ENCODE measurements at places on chromosomes 7 and 10.
A peak's percentile ranks its signal among the peaks of the same experiment; 100 is the strongest.

GRCh38 chr10:127920306-127921074, 13.6 kb downstream of the PTPRE start:
- peak; percentile 77 for DNase-seq

GRCh38 chr7:3552499-3552898, 251.4 kb downstream of the SDK1 start:
- no peak for DNase-seq

DNA sequence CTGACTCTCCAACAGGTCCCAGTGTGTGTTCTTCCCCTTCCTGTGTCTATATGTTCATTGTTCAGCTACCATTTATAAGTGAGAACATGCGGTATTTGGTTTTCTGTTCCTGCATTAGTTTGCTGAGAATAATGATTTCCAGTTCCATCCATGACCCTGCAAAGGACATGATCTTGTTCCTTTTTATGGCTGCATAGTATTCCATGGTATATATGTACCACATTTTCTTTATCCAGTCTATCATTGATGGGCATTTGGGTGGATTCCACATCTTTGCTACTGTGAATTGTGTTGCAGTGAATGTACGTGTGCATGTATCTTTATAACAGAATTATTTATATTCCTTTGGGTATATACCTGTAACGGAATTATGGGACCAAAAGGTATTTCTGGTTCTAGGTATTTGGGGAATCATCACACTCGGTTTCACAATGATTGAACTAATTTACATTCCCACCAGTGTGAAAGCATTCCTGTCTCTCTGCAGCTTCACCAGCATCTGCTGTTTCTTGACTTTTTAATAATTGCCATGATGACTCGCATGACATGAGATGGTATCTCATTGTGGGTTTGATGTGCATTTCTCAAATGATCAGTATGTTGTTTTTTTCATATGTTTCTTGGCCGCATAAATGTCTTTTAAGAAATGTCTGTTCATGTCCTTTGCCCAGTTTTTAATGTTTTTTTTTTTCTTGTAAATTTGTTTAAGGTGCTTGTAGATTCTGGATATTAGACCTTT, 60.2 kb downstream of the LSMEM1 start:
- no peak for DNase-seq

DNA sequence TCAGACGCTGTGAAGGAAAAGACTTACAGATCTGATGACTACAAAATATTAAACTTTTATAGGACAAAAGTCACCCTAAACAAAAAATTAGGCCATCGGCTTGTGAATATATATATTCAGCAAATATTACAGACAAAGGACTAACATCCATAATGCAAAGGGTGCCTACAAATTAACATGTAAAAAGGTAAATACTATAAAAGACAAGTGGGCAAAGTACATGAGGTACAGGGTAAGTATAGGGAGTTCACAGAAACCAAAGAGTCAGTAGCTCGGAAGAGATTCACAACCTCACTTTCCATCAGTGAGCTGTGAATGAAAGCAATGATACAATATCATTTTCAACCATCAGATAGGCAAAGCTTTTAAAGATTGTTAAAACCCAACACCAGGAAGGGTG, 16.7 kb upstream of the KLF14 start:
- DNase-seq, result no peak

GRCh38 chr7:151695951-151696541, 176.4 kb upstream of the RHEB start:
- DNase-seq, result no peak

DNA sequence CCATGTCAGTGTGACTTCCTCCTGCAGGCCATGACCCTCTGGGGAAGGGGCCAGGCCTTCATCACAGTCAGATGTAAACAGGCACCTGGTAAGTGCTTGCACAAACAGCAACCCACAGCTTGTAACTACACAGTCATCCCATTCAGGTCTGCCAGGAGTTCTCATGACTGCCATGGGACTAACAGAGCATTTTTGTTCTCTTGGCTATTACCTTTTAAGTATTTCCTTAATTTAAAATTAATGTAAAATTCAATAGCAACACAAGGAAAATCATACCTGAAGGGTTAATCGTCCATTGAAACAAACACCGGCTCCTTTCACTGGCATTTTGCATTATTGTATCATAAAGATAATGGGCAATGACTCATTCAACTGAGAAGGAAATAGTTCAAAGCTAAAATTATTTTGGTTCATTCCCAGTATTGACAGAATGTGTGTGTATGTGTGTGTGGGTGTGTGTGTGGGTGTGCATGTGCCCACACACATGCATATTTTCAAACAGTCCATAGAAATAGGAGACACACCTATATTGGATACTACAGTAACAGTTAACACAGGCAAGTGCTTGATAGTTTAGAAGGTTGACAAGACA, 307.9 kb downstream of the WDR11 start:
- no peak for DNase-seq
